Stimulated activated CD8-positive, alpha-beta memory T cell treated with anti-CD3 and anti-CD28 coated beads, Interleukin-7, amount 100 ng/mL, for 4 hours (primary cell): ENCODE measurements at places on chromosomes 1 and 21.

DNA sequence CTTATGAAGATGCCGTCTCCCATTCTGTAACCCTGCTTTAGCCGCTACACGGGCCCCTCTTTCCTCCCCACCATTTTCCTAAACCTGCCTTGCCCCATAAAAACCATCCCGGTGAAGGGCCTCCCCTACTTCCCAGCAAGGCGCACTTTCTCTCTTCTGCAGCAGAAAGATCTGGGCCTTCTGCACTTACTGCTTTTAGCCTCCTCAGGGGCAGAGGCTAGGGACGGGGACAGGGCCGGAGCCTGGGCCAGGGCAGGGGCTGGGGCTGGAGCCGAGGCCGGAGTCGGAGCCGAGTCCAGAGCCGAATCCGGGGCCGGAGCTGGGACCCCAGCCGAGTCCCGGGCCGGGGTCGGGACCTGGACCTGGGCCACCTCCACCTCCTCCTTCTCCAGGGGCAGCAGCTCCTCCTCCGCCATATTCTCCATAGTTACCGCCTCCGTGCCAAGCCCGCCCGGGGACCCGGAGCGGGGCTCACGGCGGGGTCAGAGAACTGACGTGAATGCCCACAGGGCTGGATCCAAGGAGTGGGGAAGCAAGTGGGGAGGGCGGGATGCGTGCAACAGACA lies 382 bp downstream of the TRMT1L start:
- DNase-seq, result peak; percentile 30

DNA sequence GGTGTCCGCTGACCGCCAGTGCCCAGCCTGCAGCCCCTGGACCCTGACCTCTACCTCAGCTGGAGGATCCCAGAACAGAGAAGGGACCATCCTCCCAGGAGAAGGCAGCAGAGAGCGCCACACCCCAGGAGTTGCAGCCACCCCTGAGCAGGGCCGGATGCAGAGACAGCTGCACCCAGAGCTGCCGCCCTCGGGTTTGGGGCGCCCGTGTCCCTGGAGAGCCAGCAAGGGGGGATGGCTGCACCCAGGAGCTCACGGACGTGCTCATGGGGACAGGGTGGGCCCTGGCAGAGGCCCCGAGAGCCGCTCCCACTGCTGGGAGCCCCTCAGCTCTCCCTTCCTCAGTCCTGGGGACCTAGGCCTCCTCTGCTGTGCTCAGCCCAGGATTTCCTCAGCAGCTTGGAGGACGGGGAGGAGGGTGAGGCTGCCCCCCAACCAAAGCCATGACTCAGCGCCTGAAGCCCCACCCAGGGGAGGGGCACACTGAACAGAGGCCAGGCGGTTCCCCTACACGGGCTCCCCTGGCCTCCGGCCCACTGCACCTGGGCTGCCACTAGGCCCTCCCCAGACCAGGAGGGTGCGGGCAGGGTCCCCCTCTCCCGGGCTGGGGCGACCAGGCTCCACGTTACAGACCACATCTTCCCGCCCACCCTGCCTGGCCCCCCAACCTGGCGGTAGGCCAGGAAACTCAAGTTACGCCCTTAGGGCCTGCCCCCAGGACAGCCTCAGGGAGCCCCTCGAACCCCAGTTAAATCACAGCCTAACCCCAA lies 2.2 kb downstream of the ACAP3 start:
- peak; percentile 54 for DNase-seq

GRCh38 chr1:113244112-113244820 lies 146.0 kb upstream of the MAGI3 start:
- DNase-seq, result no peak

DNA sequence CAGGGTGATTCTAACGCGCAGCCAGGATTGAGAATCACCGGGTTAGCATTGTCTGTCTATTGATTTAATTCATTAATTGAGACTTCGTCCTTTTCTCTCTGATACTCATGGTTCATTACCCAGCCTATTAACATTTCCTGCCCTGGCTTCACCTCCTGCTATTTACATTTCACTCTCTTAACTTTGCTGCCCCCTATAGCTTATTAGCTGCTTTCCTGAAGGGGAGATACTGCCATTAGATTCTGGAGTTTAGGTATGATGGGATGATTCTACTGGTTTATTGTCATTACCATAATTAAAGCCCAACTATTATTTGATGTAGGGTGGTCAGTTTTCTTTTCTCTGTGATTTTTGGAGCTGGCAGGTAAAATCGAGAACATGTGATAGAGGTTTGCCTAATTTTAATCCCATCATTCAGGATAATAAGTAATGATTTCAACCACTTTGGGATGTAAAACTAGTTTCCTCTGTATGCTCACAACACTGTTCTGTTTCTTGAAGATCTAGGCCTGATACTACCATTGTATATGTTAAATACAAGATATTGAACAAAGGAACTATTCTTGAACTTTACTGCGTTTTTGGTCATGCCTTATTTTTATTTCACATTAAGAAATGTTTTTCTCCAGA lies 6.4 kb downstream of the PPP2R5A start:
- no peak for DNase-seq

- DNase-seq, result no peak
Observed at GRCh38 chr1:208225954-208226937, 17.9 kb downstream of the PLXNA2 start.

DNA sequence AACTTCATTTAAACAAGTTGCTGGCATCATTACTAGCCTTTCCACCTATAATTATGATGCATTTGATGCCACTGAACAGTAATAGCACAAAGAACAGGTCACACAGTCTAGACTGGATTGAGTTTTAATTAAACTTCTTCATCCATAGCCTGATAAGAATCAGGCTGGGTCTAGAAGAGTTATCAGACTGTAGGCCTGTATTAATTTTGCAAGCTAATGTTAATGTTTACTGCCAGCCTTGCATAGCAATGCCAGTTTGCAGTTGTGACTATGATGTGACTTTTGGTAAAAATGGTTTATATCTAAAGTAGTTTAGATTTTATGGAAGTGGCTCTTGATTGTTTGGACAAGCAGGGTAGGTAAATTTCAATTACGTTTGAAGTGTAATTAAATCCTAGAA lies 68.0 kb downstream of the PRKAA2 start:
- no peak for DNase-seq

- DNase-seq, result no peak
Observed at GRCh38 chr1:87763483-87763882, 434.8 kb downstream of the LMO4 start.
